Cardiac septum (tissue), 1 donor: ENCODE measurements at places on chromosomes 1 and 21. TPM values are rescaled to one million over a fixed set of nuclear protein-coding genes. Genes with fewer than 3 reads are reported as not detected.

Gene KLHDC7A
- not detected for total RNA-seq

Gene FMN2
- 0.38 TPM for total RNA-seq

Gene OR2L3
- total RNA-seq, result not detected

Gene TSPAN1
- total RNA-seq, result 3.0 TPM

Gene CASQ2
- 1,254 TPM for total RNA-seq

Gene OR10K1
- not detected for total RNA-seq

Gene MAP3K21
- 0.27 TPM for total RNA-seq

Gene TNFRSF9
- total RNA-seq, result 0.22 TPM
